ENCODE measurements at places on chromosomes 4 and X.

- H3K4me3 ChIP-seq = no peak overlapping the region
- H3K4me1 ChIP-seq = no peaks in the 10 kb centered on the region
- DNase-seq = peak; percentile 12
- H3K27me3 ChIP-seq = no peaks in the 10 kb centered on the region
- H3K27ac ChIP-seq = no peak overlapping the region
Observed at GRCh38 chr4:120158046-120158445, 91.4 kb upstream of the MAD2L1 start.

DNA sequence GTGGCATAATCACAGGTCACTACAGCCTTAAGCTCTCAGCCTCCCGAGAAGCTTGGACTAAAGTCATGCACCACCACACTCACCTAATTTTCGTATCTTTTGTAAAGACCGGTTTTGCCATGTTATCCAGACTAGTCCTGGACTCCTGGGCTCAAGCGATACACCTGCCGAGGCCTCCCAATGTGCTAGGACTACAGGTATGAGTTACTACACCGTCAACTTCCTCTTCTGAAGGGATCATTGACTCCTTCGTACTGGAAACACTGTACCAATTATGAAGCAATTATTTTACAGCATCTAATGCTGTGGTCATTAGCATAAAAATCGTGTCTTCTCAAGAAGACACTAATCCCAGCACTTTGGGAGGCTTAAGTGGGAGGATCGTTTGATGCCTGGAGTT is 35.2 kb downstream of the PDS5A start:
- no peaks in the 10 kb centered on the region for H3K36me3 ChIP-seq
- no peak overlapping the region for H3K4me3 ChIP-seq
- no peak for DNase-seq
- H3K4me1 ChIP-seq = no peaks in the 10 kb centered on the region

GRCh38 chr4:153428941-153429475 is 37.2 kb upstream of the TMEM131L start:
- H3K27ac ChIP-seq = no peak overlapping the region
- peaks cover 4% of the 10 kb centered on the region for H3K4me1 ChIP-seq
- H3K36me3 ChIP-seq = no peaks in the 10 kb centered on the region
- H3K4me3 ChIP-seq = no peak overlapping the region
- no peaks in the 10 kb centered on the region for H3K27me3 ChIP-seq
- DNase-seq = peak; percentile 34

DNA sequence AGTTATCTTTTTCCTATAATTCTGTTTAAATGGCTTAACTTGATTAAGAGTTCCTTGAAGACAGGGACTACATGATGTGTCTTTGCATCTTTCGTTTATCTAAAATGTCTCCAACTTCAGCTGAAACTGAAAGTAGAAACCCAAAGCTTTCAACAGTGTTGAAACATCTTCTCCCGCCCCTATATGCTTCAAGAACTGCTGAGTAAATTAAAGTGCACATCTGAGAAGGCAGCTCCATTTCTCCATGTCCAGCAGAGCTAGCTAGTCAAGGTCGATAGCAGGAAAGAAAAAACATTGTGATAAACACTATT is 185.7 kb upstream of the TBL1X start:
- no peak overlapping the region for H3K4me3 ChIP-seq
- DNase-seq = peak; percentile 61
- H3K4me1 ChIP-seq = peaks cover 11% of the 10 kb centered on the region
- no peaks in the 10 kb centered on the region for H3K36me3 ChIP-seq
- no peak overlapping the region for H3K27ac ChIP-seq
- H3K27me3 ChIP-seq = peaks cover 23% of the 10 kb centered on the region

DNA sequence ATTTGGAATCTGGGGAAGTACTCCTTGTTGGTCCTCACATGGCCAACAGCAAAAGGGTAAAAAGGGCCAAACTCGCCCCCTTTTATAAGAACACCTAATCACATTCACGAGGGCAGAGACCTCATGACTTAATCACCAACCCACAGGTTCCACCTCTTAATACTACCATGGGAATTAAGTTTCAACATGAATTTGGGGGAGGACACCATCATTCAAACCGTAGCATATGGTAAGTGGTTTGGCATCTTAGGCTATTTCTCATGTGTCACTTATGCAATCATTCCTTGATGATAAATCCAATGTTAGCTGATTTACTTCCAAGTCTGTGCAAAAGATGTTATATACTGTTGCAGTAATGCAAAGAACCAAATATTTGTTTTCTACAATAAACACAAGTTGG is 302.9 kb upstream of the FAM241A start:
- H3K27me3 ChIP-seq = no peaks in the 10 kb centered on the region
- H3K4me3 ChIP-seq = no peak overlapping the region
- no peaks in the 10 kb centered on the region for H3K4me1 ChIP-seq

DNA sequence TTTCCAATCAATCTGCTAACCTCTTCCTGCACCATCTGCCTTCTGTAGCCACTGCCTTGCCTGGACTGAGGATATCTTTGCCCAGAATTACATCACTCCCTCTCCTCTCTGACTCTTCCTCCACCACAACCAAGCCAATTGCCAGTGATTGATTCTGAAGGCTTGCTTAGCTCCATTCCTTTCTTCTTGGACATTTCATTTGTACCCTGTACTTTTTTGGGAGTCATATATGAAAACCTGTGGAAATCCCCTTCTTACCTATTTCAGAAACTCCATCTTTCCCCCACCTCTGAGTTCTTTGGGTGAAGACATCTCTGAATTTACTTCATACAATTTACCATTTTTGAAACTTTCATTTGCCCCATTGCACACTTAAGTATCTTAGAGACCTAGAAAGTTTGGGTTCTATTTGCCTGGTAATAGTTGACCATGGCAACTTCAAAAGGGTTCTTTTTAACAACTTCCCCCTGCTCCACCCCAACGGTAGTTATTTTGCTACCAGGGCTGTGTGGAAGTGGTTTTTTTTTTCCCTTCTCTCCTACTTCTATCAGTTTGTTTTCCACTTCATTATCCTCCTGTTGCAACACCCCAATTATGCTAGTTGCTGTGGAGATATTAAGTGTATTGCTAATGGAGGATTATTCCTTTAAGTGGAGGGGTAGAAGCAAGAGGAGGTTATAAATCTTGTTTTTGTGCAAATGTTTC is 14.3 kb downstream of the SGMS2 start:
- H3K4me1 ChIP-seq = no peaks in the 10 kb centered on the region
- H3K36me3 ChIP-seq = no peaks in the 10 kb centered on the region
- H3K4me3 ChIP-seq = no peak overlapping the region

DNA sequence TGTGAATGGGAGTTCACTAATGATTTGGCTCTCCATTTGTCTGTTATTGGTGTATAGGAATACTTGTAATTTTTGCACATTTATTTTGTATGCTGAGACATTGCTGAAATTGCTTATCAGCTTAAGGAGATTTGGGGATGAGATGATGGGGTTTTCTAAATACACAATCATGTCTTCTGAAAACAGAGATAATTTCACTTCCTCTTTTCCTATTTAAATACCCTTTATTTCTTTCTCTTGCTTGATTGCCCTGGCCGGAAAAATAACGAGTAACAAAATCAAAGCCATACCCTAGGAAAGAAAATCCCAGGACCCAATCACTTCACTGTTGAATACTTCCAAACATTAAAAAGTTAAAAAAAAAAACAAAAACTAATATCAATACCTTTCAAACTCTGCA is 67.7 kb upstream of the UGT2B4 start:
- H3K27ac ChIP-seq = no peak overlapping the region
- H3K4me1 ChIP-seq = no peaks in the 10 kb centered on the region

- no peaks in the 10 kb centered on the region for H3K4me1 ChIP-seq
- H3K4me3 ChIP-seq = no peak overlapping the region
- DNase-seq = no peak
- H3K27me3 ChIP-seq = no peaks in the 10 kb centered on the region
- no peaks in the 10 kb centered on the region for H3K36me3 ChIP-seq
Observed at GRCh38 chr4:5365071-5366008, 314.1 kb downstream of the STK32B start.

DNA sequence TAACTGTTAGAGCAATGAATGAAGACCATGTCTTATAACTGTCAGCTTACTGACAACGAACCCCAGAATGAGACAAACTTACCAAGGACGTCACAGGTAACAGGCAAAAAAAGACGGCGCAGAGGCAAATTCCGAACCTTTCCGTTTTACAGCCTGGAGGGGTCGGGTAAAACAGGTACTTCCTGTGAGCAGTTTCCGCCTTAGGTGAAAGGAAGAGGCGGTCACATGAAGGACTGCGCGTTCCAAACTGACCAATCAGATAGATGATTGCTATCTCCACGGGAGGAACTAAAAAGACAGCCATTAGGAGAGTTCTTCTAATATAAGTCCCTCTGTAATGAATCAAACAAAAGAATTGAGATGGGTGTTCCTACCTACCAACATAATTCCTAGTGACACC is at the start of gene COX7B2:
Gene COX7B2, minus strand, starts transcription at position 168 of the 400 bp plus-strand sequence. CDS start 174,053 bp downstream, outside the sequence.
- no peaks in the 10 kb centered on the region for H3K36me3 ChIP-seq
- no peak within 1 kb of the TSS for H3K27ac ChIP-seq
- H3K27me3 ChIP-seq = no peaks in the 10 kb centered on the region
- no peak for DNase-seq
- H3K4me1 ChIP-seq = no peaks in the 10 kb centered on the region

DNA sequence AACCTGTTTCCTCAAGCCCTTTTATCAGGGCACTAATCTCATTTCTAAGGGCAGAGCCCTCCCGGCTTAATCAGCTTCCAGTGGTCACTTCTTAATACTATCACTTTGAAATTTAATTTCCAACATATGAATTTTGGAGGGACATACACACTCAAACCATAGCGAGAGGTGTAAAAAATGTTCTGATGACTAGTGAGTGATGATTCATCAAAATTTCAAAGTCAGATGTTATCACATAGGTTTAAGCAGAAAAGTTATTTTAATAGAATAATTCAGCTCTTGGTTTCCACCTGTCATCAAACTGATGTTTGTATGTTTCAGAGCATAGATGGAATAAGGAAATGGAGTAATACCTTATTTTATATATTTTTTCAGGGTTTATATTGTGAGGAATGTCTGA is 161.9 kb downstream of the TLL1 start:
- H3K4me1 ChIP-seq = no peaks in the 10 kb centered on the region
- H3K4me3 ChIP-seq = no peak overlapping the region
- no peak for DNase-seq

GRCh38 chr4:167177925-167178324 is 56.4 kb downstream of the SPOCK3 start:
- peak; percentile 1 for DNase-seq
- no peak overlapping the region for H3K27ac ChIP-seq
- H3K4me1 ChIP-seq = no peaks in the 10 kb centered on the region

GRCh38 chr4:13528821-13529127 is 15.5 kb downstream of the NKX3-2 start:
- H3K27me3 ChIP-seq = peaks cover 96% of the 10 kb centered on the region
- no peak overlapping the region for H3K4me3 ChIP-seq
- DNase-seq = no peak
- peaks cover 14% of the 10 kb centered on the region for H3K4me1 ChIP-seq
- H3K36me3 ChIP-seq = no peaks in the 10 kb centered on the region

GRCh38 chr4:122434285-122434684 is 22.2 kb downstream of the IL2 start:
- no peaks in the 10 kb centered on the region for H3K4me1 ChIP-seq
- H3K4me3 ChIP-seq = no peak overlapping the region
- H3K27ac ChIP-seq = no peak overlapping the region
- no peaks in the 10 kb centered on the region for H3K36me3 ChIP-seq

GRCh38 chr4:71559957-71560571 is 221.2 kb downstream of the SLC4A4 start:
- H3K27me3 ChIP-seq = no peaks in the 10 kb centered on the region
- no peak for DNase-seq
- no peak overlapping the region for H3K27ac ChIP-seq
- H3K4me3 ChIP-seq = no peak overlapping the region
- no peaks in the 10 kb centered on the region for H3K4me1 ChIP-seq

- peaks cover 2% of the 10 kb centered on the region for H3K4me1 ChIP-seq
- DNase-seq = peak; percentile 60
- no peaks in the 10 kb centered on the region for H3K27me3 ChIP-seq
Observed at GRCh38 chr4:6855692-6856297, 53.8 kb upstream of the TBC1D14 start.

GRCh38 chr4:28388471-28388870 is 1527.8 kb downstream of the STIM2 start:
- H3K4me1 ChIP-seq = no peaks in the 10 kb centered on the region
- no peak for DNase-seq
- no peaks in the 10 kb centered on the region for H3K36me3 ChIP-seq

- peaks cover 9% of the 10 kb centered on the region for H3K27me3 ChIP-seq
- no peak overlapping the region for H3K4me3 ChIP-seq
- no peaks in the 10 kb centered on the region for H3K36me3 ChIP-seq
- H3K4me1 ChIP-seq = no peaks in the 10 kb centered on the region
- no peak for DNase-seq
Observed at GRCh38 chrX:14051416-14051815, 21.7 kb upstream of the GEMIN8 start.

- H3K36me3 ChIP-seq = peaks cover 3% of the 10 kb centered on the region
- no peak overlapping the region for H3K4me3 ChIP-seq
- H3K27ac ChIP-seq = no peak overlapping the region
- no peaks in the 10 kb centered on the region for H3K27me3 ChIP-seq
- no peaks in the 10 kb centered on the region for H3K4me1 ChIP-seq
Observed at GRCh38 chr4:4443821-4444220, 56.9 kb downstream of the NSG1 start.

DNA sequence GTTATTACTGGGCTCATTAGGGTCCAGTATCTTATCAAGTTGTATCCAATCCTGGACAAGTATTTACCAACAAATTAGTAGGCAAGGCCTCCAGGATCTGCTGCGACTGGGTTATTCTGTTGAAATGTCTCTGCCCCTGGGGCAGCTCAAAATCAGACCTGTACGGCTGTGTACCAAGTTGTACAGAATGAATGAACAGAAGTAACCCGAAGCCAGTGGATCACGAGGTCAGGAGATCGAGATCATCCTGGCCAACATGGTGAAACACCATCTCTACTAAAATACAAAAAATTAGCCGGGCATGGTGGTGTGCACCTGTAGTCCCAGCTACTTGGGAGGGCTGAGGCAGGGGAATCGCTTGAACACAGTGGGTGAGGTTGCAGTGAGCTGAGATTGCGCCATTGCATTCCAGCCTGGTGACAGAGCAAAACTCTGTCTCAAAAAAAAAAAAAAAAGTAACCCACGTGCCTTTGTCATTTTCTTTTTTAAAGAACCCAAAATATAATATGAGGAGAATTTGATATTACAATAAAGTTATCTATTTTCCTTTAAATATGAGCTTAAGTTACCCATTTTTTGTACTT is 127.3 kb downstream of the CBR4 start:
- H3K4me1 ChIP-seq = peaks cover 2% of the 10 kb centered on the region
- no peak overlapping the region for H3K27ac ChIP-seq
- no peak for DNase-seq
- H3K36me3 ChIP-seq = peaks cover 23% of the 10 kb centered on the region
- no peak overlapping the region for H3K4me3 ChIP-seq

GRCh38 chr4:77073106-77073809 is 2.5 kb downstream of the CCNI start:
- peak; percentile 59 for DNase-seq
- H3K36me3 ChIP-seq = no peaks in the 10 kb centered on the region
- no peaks in the 10 kb centered on the region for H3K27me3 ChIP-seq
- H3K4me1 ChIP-seq = peaks cover 20% of the 10 kb centered on the region
- peak overlapping the region; percentile 88 for H3K4me3 ChIP-seq

DNA sequence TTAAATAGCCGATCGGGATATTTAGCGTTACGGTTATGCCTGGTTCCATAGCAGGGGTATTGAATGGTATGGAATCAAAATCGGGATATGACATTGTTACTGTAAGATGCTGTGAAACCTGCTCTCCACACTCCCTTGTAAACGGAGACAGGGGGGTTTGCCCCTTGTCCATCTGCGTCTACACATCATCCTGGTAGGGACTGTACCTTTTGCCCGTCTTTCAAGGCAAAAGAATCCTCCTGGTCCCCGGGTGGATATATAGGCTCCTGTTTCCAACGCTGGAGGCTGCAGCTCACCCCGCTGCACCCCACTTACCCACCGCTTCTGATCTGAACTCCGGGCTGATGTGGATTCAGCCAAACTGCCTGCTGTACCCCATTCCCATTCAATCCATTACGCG is 189.1 kb downstream of the SHOX start:
- no peak for DNase-seq
- no peaks in the 10 kb centered on the region for H3K36me3 ChIP-seq
- no peak overlapping the region for H3K4me3 ChIP-seq
- no peaks in the 10 kb centered on the region for H3K4me1 ChIP-seq

Measured in muscle of leg (tissue), 16 donors.